ENCODE measurements at places on chromosomes 1 and 21. TPM values are rescaled to one million over a fixed set of nuclear protein-coding genes. Genes with fewer than 3 reads are reported as not detected.

The FLG2 gene
- not detected for total RNA-seq

- ATAC-seq: no peak
These were observed 306.9 kb downstream of the LRRC40 start for GRCh38 chr1:69898403-69898947.

- no peak for ATAC-seq
These were observed 834.0 kb downstream of the USP25 start for GRCh38 chr21:16563795-16564194.

DNA sequence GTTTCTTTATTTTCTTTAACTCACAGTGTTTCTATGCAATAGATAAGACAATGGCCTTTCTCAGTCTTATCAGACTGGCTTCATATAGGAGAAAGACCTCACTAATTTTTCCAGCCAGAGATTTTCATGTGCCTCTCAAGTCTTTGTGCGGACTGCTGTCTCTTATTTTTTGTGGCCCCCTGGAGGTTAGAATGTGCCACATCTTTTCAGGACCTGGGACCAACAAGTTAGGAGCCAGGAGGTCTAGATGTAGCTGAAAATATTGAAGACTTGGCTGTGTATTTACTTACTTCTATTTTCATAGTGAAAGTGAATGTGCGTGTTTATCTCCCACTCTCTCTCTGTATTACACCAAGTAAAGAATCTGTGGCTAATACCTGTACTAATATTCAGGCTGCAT is 42.1 kb upstream of the CFHR3 start:
- no peak for ATAC-seq

The KIF2C gene
- 124 TPM for total RNA-seq

- ATAC-seq: no peak
These were observed 405.5 kb upstream of the ADAMTS5 start for GRCh38 chr21:27372381-27372780.

Measured in activated T-helper 17 cell treated with anti-CD3 and anti-CD28 coated beads, Interleukin-2, amount 50 U/mL, for 72 hours (primary cell).